Dermis microvascular lymphatic vessel endothelial cell (primary cell): ENCODE measurements at places on chromosomes 7 and 10. TPM values are rescaled to one million over a fixed set of nuclear protein-coding genes. Genes with fewer than 3 reads are reported as not detected.

Gene CCDC3
- total RNA-seq = 0.13 and 1.5 TPM in 2 replicates

Gene CDHR3
- 1.0 and 1.3 TPM in 2 replicates for total RNA-seq

Gene SLC13A1
- total RNA-seq = not detected in 2 replicates

Gene GPR37
- 0.13 TPM in 2 replicates for total RNA-seq

Gene ZNF248
- 4.5 and 5.7 TPM in 2 replicates for total RNA-seq

Gene FAM237B
- total RNA-seq = not detected in 2 replicates

Gene OGDHL
- total RNA-seq = 0.13 and 1.0 TPM in 2 replicates

Gene TM9SF3
- 67.9 and 69.2 TPM in 2 replicates for total RNA-seq

Gene TAS2R38
- total RNA-seq = not detected in 2 replicates

Gene WNT8B
- under 0.01 TPM in 1 of 2 replicates, not detected in the other for total RNA-seq

Gene AGR3
- total RNA-seq = not detected in 2 replicates

Gene CFAP43
- total RNA-seq = under 0.01 TPM in 2 replicates

Gene ZNF727
- 0.13 and 0.25 TPM in 2 replicates for total RNA-seq

Gene TFPI2
- 60.8 and 290 TPM in 2 replicates for total RNA-seq

Gene MACC1
- total RNA-seq = not detected in 2 replicates

Gene PRLHR
- not detected in 2 replicates for total RNA-seq

Gene HTR5A
- not detected in 2 replicates for total RNA-seq

Gene C1QL3
- total RNA-seq = 0.39 and 0.76 TPM in 2 replicates

Gene KLF14
- total RNA-seq = not detected in 2 replicates

Gene CNNM1
- under 0.01 TPM in 1 of 2 replicates, not detected in the other for total RNA-seq

Gene ZNF853
- total RNA-seq = 0.90 and 4.6 TPM in 2 replicates

Gene PIK3CG
- 3.6 and 4.4 TPM in 2 replicates for total RNA-seq

Gene JCAD
- total RNA-seq = 50.6 and 69.3 TPM in 2 replicates

Gene IQUB
- 0.13 TPM in 2 replicates for total RNA-seq

Gene PCLO
- 1.8 and 3.0 TPM in 2 replicates for total RNA-seq

Gene FAM20C
- total RNA-seq = 1.2 and 1.3 TPM in 2 replicates

Gene MYH16
- total RNA-seq = under 0.01 and 0.13 TPM in 2 replicates

Gene RAMP3
- total RNA-seq = 32.3 and 213 TPM in 2 replicates

Gene LIPM
- not detected in 2 replicates for total RNA-seq
